ENCODE measurements at places on chromosomes 2 and 18.
A peak's percentile ranks its signal among the peaks of the same experiment; 100 is the strongest.

DNA sequence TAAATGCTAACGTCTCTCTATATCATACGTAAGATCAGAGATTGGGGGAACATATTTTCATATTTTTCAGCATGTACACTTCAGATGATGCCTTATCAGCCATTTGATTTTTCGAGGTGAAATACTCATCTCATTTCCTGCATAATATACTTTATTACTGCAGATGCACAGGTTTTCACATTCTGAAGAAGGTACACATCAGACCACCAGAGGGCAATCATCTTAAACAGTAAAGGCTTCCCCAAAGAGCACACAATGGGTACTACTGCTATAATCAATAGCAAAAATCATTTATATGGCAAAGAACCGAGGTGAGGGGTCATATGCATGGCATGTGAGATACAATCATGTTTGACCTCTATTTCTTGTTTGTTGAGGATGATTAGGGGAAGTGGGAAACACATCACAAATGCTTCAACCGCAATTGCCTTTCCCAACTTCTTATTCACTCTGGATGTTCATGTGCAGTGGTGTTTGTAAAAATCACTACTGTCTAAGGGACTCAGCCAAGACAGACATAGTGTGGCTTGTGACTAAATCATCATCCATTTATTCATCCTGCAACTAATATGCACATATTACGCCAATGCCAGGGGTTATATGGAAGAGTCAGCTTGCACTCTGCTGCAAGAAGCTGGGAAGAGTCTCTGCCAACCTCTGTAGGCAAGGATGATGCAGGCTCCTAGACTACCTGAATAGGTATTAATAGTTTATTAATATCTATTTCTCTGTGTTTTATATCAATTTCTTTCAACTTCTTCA lies 118.7 kb downstream of the EPB41L3 start:
- peak; percentile 39 for DNase-seq

DNA sequence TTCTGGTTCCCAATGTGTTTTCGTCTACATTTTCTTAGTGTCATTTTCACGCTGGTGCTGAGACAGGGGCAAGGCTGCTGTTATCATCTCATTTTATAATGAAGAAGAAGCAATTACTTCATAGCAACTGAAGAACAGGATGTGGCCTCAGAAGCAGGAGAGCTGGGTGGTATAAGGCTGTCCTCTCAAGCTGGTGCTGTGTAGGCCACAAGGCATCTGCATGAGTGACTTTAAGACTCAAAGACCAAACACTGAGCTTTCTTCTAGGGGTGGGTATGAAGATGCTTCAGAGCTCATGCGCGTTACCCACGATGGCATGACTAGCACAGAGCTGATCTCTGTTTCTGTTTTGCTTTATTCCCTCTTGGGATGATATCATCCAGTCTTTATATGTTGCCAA lies 7.3 kb downstream of the IL36G start:
- DNase-seq, result no peak

DNA sequence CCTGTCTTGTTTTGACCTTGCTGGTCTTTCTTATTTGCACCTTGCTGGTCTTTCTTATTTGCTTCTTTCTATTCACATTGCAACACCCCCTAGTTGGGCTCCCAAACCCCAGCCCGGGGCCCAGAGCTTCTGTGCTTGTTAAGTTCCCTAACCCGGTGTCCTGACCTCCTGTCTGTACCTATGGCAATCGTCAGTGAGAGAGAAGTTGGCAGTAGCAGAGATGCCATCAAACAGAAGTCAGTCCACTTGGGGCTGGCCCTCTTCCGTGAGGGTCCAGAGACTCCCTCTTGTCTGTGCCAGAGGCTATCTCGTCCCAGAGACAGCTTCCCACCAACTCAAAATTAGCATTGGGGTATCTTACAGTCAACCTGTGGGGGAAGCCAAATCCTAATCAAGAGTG lies 55.7 kb downstream of the DPYSL5 start:
- DNase-seq, result no peak

DNA sequence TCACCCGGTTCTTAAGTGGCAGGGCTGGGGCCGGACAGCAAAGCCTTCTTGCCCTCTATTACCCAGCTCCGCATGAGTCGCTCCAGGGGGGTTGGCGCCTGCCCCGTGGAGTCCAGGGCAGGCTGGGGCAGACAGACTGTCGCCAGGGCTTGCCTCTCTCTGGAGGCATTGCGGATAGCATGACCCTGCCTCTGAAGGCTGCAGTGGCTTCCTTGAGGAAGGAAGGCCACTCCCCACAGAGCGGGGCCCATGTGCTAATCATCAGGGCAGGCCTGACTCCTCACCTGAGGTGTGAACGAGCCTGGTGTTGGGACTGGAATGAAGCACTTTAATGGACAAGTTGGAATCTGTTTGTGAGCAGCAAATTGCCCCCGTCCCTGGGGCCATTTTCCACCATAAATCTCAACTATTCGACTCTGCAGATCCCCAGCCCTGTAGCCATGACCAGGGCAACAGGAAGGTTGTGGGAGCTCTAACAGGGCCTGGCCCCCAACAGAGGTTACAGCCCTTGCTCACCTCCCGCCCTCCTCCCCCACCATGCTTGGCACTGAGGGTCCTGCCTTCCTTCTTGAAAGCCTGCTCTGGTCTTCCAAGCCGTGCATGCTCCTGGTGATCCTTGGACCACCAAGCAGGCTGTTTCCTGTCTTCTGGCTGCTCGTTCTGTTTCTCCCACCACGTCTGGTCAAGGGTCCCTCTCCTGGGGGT lies 144.9 kb upstream of the HAAO start:
- no peak for DNase-seq

- no peak for DNase-seq
Measured at GRCh38 chr2:11286749-11287148, 57.7 kb downstream of the ROCK2 start.

DNA sequence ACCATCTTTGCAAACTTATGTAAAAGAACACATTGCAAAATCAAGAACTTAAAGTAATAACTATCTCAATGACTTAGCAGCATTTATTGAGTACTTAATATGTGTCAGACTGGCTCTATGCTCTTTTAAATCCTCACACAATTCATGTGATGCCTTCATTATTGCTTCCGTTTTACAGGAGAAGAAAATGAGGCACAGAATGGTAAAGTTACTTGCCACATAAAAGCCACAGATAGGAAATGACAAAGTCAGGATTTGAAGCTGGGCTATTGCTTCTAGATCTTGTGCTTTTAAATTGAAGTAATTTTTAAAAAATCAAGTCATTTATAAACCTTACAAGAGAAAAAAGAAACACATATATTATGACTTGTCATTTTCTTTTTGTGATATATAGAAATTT lies 174.2 kb downstream of the WDR7 start:
- DNase-seq, result no peak

DNA sequence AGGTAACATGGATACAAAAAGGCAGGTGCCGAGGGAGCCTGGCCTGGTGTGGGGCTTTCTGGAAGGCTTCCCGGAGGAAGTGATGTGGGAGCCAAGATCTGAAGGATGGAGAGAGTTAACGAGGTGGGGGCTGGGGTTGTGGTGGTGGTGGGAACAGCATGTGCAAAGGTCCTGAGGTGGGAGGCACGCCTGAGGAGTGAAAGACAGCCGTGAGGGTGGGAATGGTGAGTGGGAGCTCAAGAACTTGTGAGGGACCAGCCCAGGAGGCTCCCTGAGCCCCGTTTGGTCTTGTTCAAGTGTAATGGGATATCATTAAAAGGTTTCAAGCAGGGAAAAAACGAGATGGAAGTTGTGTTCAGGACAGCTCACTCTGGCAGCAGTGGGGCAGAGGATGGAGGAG lies 35.2 kb downstream of the TRPM8 start:
- DNase-seq, result no peak

DNA sequence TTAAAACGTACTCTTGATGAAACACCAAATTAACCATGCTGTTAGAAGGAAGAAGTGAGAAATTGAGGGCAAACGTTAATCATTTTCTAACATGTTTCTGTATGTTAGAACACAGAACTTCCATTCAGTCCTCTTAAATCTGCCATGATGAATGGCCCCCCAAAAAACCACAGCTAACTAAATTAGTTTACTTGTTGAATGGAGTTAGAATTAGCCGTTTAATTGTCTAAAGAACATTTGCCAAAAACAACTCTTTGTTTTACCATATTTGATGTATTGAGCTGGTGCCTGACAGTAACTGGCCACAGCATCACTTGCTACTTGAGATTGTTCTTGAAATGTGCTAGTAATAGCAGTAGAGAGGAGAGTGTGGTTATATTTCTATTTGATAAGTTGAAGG lies 12.7 kb downstream of the CCNYL1 start:
- no peak for DNase-seq
